ENCODE measurements at places on chromosomes 12 and 14. TPM values are rescaled to one million over a fixed set of nuclear protein-coding genes. Genes with fewer than 3 reads are reported as not detected.

DNA sequence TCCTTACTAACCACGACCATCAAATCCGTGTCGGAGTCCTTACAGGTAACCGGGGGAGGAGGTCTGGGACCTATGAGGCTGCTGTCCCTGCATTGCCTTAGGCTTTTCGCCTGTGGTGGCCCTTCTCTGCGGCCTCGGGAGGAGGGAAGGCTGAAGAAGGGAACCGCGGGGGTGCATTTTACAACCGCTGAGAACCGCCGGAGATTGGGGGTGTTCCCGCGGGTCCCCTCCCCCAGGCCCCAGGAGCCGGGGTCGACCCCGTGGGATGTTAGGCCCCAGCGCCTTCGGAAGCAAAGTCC is 549 bp downstream of the GPHN start:
- DNase-seq: no peak

- DNase-seq: no peak
Measured at GRCh38 chr14:30757082-30757481, 117.3 kb upstream of the COCH start.

DNA sequence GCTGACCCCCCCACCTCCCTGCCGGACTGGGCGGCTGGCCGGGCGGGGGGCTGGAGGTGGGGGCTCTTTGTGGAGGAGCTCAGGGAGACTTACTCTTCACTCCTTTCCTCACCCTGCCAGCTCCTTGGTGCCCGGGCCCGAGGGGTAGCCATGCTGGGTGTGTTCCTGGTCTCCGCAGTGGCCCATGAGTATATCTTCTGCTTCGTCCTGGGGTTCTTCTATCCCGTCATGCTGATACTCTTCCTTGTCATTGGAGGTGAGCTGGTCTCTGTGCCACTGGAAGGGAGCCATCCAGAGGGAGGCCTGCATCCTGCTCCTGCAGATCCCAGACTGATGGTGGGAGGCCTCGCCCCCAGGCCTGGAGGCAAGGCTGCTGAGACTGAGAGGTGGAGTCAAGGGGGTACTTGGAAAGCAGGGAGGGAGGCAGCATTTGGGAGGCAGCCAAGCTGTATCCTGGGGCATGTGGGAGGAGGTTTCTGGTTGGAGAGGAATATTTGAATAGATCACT is 19.7 kb downstream of the SOAT2 start:
- no peak for DNase-seq

Gene GPRC5D
- not detected for total RNA-seq

Gene SLC10A1
- total RNA-seq: not detected
